Fibroblast of villous mesenchyme (primary cell): ENCODE measurements at places on chromosomes 5 and 9. TPM values are rescaled to one million over a fixed set of nuclear protein-coding genes. Genes with fewer than 3 reads are reported as not detected.

DNA sequence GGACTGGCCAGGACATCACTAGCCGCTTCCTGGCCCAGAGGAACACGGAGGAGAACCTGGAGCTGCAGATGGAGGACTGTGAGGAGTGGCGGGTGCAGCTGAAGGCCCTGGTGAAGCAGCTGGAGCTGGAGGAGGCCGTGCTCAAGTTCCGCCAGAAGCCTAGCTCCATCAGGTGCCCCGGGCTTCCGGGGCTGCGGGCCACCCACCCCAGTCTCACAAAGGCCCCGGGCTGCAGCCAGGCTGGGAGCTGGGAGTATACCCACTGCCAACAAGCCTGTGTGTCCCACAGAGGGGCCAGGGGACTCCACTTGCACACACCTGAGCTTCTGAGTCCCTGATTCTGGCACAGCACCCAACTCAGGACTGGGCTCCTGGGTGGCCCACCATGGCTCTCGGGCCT is 1.7 kb upstream of the RABL6 start:
- DNase-seq, result no peak

GRCh38 chr5:79135790-79136553 is 24.4 kb downstream of the BHMT start:
- DNase-seq, result no peak

DNA sequence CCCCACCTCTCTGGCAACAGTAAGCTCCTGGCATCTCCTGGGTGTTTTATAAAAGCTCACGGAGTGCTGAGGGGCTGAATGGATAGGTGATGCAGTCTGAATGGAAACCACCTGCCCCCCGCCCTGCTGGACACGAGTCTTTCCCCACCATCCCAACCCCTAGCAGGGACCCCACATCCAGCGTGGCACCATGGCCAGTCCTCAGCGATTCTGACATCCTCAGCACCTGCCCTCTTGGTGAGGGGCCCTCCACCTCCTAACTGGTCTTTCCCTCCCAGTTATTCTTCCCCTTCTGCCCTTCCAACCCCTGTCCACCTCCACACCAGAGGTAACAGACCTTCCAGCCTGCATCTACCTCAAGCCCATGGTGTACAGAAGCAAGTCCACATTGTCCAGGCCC is 38.7 kb upstream of the GABBR2 start:
- DNase-seq, result no peak

DNA sequence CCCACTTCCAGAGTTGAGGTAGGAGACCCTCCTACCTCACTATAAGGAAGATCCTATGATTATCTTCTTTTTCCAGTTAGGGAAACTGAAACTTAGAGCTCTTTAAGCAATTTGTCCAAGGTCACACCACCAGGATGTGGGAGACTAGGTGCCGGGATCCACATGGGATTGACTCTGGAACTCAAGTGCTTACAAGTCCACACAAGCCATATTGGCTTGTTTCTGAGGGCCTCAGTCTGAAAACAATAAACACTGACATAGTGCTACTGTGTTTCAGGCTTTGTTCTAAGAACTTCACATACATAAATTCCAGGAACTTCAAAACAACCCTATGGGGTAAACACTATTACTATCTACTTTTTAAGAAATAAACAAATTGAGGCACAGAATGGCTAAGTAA is 481.3 kb downstream of the ZSWIM6 start:
- no peak for DNase-seq

DNA sequence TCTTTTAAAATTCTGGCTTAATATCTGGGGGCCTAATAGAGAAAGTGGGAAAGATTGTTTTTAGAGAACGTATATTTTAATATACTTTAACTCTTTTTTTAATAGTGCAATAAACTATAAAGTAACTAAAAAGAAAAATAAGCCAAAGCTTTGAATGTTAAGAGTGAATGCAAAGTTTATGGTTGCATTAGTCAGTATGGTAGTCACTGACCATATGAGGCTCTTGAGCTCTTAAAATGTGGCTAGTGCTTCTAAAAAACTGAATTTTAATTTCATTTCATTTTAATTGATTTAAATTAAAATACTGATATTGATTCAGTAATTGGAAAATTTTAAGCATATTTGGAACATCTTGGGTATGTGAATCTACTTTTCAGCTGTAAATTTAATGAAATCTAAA is 310.7 kb downstream of the PJA2 start:
- no peak for DNase-seq

GRCh38 chr5:102049517-102049916 is 246.6 kb downstream of the SLCO4C1 start:
- DNase-seq, result no peak

CLIC3 gene
- total RNA-seq, result 19.0 and 43.2 TPM in 2 replicates

RNF208 gene
- under 0.01 TPM in 1 of 2 replicates, not detected in the other for total RNA-seq

OMD gene
- total RNA-seq, result not detected in 2 replicates
